ENCODE measurements at places on chromosomes 7 and 10. TPM values are rescaled to one million over a fixed set of nuclear protein-coding genes. Genes with fewer than 3 reads are reported as not detected.

Gene SPDYE5
- not detected for total RNA-seq

Gene TAS2R41
- not detected for total RNA-seq

Gene ANKMY2
- 14.3 TPM for total RNA-seq

Gene SPDYE11
- total RNA-seq = not detected

Gene OR9A2
- total RNA-seq = not detected

Gene PHKG1
- 1.9 TPM for total RNA-seq

Gene CCDC146
- 0.48 TPM for total RNA-seq

Gene PNLIPRP1
- total RNA-seq = not detected

Gene PRPS1L1
- not detected for total RNA-seq

Gene TACR2
- total RNA-seq = 0.10 TPM

Gene SMO
- total RNA-seq = 13.6 TPM

Gene EVX1
- 0.10 TPM for total RNA-seq

Gene OR2A42
- not detected for total RNA-seq

Gene PTPN20
- total RNA-seq = 4.7 TPM
